ENCODE measurements at places on chromosomes 3 and 15. TPM values are rescaled to one million over a fixed set of nuclear protein-coding genes. Genes with fewer than 3 reads are reported as not detected.

MIX23 gene
- 17.5 TPM for total RNA-seq

MAP3K13 gene
- 5.7 TPM for total RNA-seq

GRCh38 chr3:172868582-172869200, 118.2 kb downstream of the ECT2 start:
- DNase-seq: no peak

- DNase-seq: no peak
Observed at GRCh38 chr3:148457886-148458285, 239.8 kb upstream of the AGTR1 start.

DNA sequence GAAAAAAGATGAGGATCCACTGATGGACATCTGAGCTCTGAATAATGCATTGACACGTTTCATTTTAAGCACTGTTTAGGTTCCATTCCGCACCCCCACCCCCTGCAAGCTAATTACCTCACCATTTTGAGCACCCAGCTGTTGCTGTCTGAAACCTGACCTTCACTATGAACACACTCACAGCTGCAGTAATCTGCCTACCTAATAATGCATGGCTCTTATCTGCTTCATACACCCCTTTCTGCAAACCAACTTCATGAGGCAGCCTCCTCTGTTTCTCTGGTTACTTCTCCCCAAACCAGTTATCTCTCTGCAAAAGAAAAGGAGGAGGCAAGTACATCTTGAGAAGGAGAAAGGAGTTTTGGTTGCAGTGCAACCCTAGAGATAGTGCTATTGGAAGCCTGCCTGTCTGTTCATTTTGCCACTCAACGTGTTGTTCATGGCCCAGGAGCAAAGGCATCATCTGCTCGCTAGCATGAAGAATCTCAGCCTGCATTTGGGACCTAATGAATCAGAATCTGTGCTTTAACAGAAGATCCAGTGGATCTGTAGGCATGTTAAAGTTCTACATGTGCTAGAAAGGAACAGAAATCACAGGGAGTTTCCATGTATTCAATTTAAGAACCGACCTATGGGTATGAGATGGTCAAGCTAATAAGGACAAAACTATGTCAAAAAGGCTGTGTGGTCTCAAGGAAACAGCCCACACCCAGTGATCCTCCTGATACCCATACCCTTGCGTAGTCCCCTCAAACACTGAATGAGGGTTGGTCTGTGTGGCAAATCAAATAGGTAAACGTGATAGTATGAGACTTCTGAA, 87.2 kb downstream of the MB21D2 start:
- no peak for DNase-seq

- no peak for DNase-seq
Observed at GRCh38 chr15:100201376-100202280, 140.1 kb downstream of the ADAMTS17 start.

DNA sequence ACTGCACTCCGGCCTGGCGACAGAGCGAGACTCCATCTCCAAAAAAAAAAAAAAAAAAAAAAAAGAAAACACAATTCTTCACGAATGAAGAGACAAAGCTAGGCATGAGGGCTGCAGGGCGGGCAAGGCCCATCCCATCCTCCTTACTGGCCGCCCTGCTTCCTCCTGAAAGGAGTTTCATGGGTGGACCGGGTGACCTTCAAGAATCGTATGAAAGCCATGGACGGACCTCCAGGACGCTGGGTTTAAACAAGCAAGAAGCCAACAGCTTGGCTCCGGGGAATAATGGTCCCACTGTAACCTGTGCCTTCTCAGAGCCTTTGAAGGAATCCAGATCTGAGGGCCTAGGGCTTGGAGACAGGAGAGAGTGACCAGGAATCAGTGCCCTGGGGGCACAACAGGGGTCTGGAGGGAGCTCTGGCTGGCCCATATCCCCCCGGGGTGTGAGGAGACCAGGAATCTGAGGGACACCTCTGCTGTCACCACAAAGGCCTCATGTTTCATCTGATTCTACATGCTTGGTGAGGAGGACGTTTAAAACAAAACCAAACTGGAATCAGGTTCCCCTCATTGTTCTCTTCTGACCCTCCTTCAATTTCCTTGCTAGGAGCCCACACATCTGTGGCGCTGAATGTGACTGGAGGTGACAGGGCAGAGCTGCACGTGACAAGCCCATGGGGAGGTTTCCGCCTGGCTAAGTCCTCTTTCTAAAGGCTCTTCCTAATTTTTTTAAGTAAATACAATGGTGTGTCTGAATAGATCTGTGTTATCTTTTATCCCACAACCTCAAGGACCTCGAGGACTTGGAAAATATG, 46.1 kb downstream of the WHAMM start:
- no peak for DNase-seq

- DNase-seq: no peak
Observed at GRCh38 chr15:49964551-49964950, 154.5 kb downstream of the ATP8B4 start.

GRCh38 chr3:156626104-156626503, 48.3 kb upstream of the TIPARP start:
- DNase-seq: no peak

- DNase-seq: no peak
Observed at GRCh38 chr15:42490291-42490670, 660 bp downstream of the ZNF106 start.

IQCF5 gene
- not detected for total RNA-seq

GRCh38 chr15:40618906-40619305, 24.9 kb downstream of the KNL1 start:
- DNase-seq: no peak

- DNase-seq: peak; percentile 98
Observed at GRCh38 chr3:134485718-134486576, at the start of the genes ANAPC13 and CEP63. Gene ANAPC13 (minus strand): TSS chr3:134485985. CDS start chr3:134482904, 3,081 bp downstream. Gene CEP63 (plus strand): TSS chr3:134486057. CDS start chr3:134495321, 9,264 bp downstream.

DNA sequence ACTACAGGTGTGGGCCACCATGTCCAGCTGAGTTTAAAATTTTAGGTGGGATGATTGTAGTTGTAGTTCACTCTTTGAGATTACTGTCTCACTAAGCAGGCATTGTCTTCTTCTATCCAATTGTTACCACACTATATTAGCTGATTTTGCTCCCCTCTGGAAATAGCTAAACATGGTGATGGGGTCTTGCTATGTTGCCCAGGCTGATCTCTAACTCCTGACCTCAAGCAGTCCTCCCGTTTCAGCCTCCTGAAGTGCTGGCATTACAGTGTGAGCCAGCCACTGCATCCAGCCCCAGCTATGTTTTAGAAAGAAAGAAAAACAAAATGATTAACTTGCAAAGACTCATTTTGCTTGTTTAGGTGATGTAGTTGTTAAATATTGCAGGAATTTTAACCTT, 30.6 kb downstream of the YEATS2 start:
- DNase-seq: no peak

DNA sequence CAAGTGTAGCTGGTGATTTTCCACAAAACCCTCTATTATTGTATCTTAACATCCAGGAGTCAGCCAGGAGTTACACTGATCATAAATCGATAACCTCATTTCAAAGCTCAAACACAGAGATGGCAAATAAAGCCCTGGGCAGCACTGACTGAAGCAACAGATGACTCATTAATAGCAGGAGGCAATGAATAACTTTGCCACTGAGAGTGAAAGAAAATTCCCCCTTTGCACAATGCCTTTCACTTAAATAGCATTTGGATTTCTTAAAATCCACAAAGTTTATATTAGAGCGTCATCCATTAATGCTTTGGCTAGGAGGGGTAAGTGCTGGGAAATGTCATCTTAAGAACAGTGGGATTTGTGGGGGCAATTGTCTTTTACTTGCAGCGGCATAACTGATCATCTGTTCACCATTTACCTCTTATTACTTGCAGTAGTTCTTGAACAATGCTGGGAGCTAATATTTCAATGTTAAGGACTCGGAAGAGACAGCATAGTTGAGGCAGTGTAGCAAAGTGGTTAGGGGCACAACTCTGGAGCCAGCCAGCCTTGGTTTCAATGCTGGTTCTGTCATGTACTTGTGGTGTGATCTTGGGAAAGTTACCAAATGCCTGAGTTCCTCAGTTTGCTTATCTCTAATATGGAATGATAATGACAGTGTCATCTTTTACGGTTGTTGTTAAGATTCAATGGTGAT, 630.4 kb upstream of the TBL1XR1 start:
- DNase-seq: no peak

DNA sequence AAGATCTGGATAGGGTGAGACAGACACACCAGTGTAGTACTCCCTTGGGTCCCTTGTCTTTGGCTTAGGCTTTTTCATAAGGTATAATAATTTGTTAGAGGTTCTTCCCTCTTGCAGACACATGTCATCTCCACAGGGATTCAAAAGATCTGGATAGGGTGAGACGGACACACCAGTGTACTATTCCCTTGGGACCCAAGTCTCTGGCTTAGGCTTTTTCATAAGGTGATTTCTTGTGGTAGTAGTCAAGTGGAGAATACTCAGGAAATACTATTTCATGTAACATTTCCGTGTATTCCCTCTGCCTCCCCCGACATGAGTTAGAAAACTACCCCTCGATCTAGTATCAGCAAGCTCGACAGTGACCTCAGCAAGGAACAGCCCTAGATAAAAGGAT, 954 bp upstream of the MAPKBP1 start:
- no peak for DNase-seq

GRCh38 chr3:188780193-188781147, 391.3 kb upstream of the TPRG1 start:
- DNase-seq: no peak

- no peak for DNase-seq
Observed at GRCh38 chr15:66008940-66009562, 139.8 kb downstream of the RAB11A start.

- no peak for DNase-seq
Observed at GRCh38 chr3:8186213-8186612, 315.4 kb upstream of the LMCD1 start.

TUSC7 gene
- not detected for total RNA-seq

DNA sequence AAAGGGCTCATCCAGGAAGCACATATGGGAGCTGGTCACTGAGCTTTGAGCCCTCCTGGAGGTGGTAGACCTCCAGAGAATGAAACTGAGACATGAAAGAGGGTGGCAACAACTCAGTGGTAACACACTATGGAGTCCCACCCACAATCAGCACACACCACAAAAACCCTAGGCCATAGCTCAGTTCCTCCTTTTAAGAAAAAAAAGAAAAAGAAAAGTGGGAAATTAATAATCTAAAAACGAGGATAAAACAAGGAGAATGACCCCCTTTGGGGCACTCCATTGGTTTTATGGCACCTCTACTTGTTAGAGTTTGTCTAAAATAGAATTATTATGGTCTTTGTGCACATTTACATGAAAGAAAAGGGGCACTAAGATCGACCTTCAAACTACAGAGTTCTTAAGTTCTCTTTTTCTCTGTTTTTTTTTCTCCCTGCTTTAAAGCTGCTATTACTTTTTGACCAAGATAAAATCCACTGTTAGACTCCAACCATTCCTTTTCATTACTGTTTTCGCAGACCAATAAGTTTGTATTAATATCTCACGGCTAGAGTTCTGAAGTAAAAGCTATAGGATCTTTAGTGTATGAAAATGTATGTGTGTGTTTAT, 40.2 kb upstream of the ZBTB20 start:
- no peak for DNase-seq

DNA sequence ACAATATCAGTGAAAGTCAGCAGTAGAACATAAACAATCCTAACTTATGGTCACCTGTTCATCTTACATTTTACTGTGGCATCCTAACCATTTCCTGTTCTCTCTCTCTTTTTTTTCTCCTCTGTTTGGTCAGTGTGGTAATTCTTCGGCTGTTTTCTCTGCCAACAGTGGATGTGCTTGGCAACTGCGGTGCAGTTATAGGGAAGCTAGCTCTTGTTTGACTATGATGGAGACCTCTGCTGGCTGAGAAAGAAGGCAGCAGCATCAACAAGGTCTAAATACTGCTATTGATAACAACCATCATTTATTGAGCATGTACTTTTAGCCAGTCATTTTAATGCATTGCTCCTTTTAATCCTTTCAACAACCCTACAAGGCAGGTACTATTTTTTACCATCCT, 723 bp upstream of the DRD3 start:
- no peak for DNase-seq

DNA sequence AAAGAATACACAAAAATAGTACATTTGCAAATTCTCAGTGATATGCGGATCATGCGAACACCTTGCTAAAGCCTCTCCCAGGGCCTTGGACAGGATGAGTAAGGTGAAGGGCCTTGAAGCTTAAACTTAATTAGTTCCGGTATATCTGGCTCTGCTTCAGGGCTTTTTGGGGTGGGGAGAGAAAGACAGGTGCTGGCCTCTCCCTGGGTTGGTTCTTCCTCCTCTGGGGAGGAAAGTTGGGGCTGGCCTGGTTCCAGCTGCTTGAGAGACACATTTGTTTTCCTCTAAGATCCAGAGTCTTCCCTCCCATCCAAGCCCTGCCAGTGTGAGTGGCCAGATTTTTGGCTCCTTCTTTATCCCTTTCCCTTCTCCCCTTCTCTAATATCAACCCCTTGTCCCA, 64.7 kb upstream of the EPHB3 start:
- no peak for DNase-seq

GRCh38 chr15:100981086-100981485, 61.9 kb downstream of the LRRK1 start:
- DNase-seq: no peak

DNA sequence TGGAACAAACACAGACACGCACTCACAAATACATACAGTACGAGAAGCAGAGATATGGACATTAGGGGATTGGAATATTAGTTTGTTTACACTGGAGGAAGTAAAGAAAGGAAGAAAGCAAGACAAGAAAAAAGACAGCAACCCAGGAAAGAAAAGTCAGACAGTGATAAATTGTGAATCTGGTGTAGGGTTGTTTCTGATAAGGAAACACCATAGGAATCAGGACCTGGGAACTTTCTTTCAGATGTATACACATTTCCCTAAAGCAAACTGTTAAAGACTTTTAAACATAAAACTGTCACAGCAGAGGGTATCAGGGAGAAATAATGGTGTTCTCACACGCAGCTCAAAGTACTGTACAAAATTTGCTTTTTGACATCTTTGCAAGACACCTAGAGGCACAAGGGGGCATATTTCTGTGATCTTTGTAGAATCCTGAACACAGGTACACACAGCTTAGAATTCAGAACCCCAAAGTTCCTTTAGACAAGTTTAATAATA, 153.7 kb downstream of the TUSC7 start:
- no peak for DNase-seq

GRCh38 chr15:93210995-93211394, 122.0 kb upstream of the RGMA start:
- DNase-seq: no peak

DNA sequence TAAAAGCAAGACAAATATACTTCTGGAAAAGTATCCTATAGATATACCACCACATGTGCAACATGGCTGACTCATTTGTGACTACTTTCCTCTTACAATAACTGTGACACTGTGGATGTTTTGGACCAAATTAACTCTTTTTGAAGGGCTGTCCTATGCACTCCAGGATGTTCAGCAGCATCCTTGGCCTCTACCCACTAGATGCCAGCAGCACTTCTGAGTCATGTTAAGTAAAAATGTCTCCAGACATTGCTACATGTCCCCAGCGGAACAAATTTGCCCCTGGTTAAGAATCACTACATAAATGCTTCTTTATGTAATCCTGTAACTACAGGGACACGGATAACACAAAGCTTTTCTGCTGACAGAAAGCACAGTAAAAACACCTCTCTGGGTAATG, 32.0 kb downstream of the RUVBL1 start:
- DNase-seq: no peak

GRCh38 chr3:13541691-13542090, 7.2 kb upstream of the FBLN2 start:
- DNase-seq: no peak

ANKUB1 gene
- not detected for total RNA-seq

GRCh38 chr3:167520266-167521005, 46.6 kb upstream of the SERPINI2 start:
- DNase-seq: no peak

SCAPER gene
- 40.3 TPM for total RNA-seq

KCNAB1 gene
- not detected for total RNA-seq

- DNase-seq: peak; percentile 29
Observed at GRCh38 chr15:75809986-75810750, 33.1 kb upstream of the UBE2Q2 start.

GRCh38 chr3:175735866-175736265, 876.7 kb downstream of the NAALADL2 start:
- no peak for DNase-seq

CHDH gene
- total RNA-seq: 0.60 TPM

SH3GL3 gene
- total RNA-seq: not detected

Data from CD4-positive, alpha-beta T cell (primary cell).